T1000 (cell line): ENCODE measurements at places on chromosomes 7 and 10.

DNA sequence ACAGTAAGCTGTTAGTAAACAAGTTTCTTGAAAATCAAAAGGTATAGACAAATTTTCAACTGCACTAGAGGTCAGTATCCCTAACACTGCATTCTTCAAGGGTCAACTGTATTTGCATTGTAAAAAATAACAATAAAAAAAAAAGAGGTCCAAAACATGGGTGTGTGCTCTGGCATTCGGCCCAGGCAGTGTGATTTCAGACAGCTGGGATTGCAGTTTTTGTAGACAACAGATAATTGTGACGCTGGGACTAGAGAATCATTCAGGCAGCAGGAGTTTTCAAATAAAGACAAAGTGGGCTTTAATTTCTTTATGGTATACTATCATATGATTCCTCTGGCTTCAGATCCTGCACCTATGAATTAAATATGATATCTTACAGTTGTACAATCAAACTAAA is 543.2 kb upstream of the SEMA3D start:
- DNase-seq = no peak

DNA sequence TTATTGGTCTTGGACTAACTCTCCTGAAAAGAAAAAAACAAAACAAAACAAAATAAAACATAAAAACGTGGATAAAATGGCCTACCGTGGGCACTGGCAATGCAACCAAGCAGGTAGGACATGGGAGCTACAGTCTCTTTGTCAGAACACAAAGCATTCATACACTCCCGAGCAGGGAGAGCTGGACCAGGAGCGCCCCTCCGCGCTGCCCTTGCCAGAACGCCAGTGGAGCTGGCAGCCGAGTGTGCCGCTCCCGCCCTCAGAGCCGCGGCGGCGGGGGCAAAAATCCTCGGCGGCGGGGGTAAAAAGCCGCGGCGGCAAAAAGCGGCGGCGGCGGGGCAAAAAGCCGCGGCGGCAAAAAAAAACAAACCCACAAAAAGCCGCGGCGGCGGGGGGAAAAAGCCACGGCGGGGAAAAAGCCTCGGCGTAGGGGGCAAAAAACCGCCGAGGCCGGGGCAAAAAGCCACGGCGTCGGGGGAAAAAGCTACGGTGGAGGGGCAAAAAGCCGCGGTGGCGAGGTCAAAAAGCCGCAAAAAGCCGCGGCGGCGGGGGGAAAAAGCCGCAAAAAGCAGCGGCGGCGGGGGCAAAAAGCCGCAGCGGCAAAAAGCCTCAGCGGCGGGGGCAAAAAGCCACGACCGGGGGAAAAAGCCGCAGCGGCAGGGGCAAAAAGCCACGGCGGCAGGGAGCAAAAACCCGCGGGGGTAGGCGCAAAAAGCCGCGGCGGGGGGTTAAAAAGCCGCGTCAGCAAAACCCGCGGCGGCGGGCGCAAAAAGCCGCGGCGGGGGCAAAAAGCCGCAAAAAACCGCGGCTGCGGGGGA is 418.1 kb downstream of the ZNF716 start:
- DNase-seq = no peak

GRCh38 chr10:35471435-35471834 is 133.7 kb upstream of the GJD4 start:
- DNase-seq = no peak

- no peak for DNase-seq
These were observed 13.2 kb downstream of the TRIM8 start for GRCh38 chr10:102657451-102657850.

DNA sequence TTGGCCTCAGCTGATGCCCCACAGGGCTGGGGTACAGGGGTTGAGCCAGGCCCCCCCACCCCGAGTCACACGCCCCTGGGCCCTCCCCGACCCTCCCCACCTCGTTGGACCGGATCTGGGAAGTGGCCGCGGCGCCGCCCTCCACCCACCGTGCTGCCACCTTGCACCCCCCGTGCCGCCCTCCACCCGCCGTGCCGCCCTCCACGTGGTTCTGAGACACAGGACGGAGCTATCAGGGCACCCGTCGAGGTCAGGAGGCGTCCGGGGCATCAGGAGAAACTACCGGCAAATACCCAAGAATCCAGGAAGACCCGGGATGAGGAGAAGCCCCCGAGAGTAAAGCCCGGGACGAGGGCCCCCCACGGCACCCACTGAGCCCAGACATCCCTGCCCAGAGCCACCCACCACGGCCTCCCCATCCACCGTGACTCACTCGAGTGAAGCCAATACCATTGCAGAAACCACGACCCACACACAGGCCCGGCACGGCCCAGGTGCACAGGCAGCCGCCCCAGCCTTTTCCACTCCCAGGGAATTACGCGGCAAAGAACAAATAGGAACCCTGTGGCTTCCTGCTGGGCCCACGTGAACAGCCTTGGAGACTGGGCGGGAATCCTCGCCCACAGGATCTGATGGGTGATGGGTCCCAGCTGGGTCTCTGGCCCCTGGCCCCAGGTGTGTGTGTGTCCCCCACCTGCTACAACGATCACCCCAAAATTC is 34.0 kb downstream of the ADAP1 start:
- DNase-seq = no peak

- no peak for DNase-seq
These were observed 91.5 kb upstream of the PDE1C start for GRCh38 chr7:32161708-32162107.

DNA sequence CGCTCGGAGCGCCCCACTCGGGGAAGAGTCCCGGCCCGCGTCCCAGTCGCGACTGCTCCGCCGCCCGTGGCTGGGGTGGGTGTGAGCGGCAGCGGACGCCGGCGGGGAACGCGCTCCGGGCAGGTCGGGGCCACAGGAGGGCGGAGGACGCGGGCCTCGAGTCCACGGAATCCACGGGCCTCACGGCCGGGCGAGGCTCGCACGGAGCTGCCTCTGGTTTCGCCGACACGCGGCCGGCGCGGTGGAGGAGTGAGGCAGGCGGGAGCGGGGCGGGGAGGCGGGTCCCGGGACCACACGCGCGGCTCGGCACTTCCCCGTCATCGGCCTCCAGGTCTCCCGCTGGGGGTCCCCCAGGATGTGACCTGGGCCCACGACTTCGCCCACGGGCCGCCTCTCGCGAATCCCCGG is 533 bp upstream of the NKX6-2 start:
- no peak for DNase-seq

GRCh38 chr7:38215735-38216670 is 38.0 kb downstream of the STARD3NL start:
- DNase-seq = peak; percentile 44

DNA sequence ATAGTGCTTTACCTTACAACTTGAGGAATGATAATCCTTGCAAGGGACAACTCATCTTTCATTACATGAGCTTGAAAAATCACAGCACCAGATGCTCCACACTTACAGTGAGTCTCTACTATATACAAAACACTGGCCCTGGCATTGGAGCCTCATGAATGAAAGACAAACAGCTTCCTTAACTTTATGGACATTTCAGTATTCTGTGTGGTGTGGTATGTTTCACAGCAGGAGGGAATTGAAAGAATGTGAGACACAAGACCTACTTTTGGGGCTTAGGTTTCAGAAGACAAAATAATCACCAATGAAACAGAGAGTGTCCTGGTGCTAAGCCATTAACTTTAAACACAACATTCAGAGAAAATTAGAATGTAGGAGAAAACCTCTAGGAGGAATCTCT is 1249.6 kb downstream of the XPNPEP1 start:
- no peak for DNase-seq

- no peak for DNase-seq
These were observed 653.2 kb downstream of the PARD3 start for GRCh38 chr10:34161777-34162370.

DNA sequence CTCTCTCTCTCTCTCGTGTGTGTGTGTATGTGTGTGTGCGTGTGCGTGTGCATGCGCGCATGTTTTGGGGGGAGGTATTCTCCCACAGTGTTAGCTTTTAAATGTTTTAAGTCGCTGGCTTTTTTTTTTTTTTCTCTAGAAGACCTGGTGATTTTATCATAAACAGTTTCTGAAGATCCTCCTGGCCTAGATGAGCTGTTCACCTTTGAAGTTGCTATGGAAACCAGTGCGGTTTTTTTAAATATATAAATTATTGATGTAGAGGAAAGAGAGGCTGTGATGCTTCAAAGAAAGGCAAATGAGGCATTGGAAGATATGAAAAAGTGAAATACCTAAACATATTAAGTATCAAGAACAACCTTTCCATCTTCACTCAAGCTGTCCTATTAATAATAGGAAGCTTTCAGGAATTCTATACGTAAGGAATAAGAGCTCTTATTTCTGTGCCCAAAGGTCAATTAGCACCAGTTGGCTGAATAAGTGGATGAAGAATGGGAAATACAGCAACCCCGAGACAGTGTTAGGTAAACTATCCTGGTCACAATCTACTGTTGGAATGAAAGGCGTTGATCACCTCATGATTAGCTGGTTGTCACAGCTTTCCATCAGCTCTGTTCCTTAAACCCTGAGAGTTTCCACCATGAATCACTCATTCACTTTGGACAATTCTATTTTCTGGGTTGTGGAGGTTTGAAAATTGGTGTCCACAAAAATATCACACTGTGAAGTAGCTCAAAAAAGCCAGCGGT is 66.5 kb upstream of the SLC35G1 start:
- no peak for DNase-seq

GRCh38 chr7:21639206-21639868 is 96.5 kb downstream of the DNAH11 start:
- no peak for DNase-seq

- DNase-seq = no peak
These were observed 338.8 kb upstream of the SHH start for GRCh38 chr7:156151078-156151477.

GRCh38 chr10:128130051-128130450 is 3.8 kb upstream of the MKI67 start:
- DNase-seq = no peak

DNA sequence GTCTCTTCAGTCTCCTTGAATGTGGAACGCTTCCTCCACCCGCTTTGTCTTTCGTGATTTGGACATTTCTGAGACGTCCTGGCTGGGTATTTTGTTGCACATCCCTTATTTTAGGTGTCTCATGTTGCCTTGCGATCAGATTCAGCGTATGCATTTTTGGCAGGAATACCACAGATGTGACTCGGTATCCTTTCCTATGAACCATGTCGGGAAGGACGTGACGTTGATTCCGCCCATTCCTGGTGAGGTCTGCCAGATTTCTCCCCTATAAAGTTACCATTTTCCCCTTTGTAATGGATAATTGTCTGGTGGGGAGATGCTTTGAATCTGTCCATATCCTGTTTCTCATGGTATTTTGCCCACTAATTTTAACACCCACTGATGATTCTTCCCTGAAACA is 49.6 kb downstream of the RBM17 start:
- DNase-seq = no peak

DNA sequence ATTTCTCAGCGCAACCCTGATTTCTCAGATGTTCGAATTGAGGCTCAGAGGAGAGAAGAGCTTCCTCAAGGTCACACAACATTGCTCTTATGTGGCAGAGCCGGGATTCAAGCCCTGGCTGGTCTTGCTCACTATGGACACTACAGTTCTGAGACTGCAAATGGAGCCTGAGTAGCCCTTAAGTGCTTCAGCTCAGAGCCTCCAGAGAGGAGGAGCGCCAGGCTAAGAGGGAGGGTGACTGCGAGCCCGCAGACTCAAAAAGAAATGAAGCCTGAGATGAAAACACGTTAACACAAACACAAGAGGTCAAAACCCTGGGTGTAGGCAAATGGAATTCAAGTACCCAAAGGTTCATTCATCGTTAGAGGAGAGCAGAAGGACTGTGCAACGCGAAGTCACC is 13.9 kb downstream of the ARHGAP22 start:
- DNase-seq = no peak

DNA sequence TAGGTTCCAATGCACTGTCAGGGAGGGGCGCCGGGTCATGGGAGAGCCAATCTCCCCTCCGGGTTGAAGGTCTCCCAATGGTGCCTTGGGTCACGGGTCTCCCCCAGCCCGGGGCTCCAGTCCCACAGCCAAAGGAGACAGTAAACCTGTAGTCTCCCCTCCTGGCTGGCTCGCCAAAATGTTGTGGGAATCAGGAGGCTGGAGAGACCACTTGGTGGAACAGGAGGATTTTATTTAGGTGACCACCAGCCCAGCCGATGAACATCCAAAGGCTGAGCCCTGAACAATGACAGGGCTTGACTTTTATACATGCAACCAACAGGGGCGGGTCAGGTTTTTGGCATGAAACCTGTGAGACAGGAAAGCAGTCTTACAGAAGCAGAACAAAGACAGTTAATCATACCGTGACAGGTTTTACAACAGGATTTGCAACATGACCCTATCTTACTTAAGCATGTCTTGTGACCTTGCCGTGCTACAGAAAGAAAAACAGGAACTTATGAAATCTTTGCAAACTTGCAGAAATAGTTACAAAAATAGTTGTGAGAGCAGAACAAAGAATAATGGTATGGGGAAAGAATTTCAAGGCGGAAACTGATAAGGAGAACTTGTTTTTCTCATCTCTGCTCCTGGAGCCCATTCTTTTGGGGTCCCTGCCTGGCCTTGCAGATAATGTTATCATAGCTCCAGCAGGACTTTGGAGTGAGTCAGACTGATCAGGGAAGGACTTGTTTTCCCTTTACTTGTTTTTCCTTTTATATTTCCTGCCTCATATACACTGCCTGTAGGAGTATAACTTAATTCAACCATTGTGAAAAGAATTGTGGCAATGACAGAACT is 7.1 kb downstream of the ERV3-1 start:
- no peak for DNase-seq

DNA sequence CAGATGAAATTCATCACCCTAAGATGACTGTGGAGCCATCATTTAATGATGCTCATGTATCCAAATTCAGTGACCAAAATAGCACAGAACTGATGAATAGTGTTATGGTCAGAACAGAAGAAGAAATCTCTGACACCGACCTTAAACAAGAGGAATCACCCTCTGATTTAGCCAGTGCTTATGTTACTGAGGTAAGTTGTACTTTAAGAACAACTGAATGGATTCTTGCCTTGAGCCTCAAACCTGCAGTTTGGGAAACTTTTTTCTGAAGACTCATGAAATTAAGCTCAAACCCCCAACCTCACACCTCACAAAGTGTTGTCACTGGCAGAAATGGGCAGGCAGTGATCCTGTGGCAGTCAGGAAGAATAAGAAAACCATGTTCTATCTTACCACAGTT is 25.6 kb downstream of the TMEM243 start:
- no peak for DNase-seq

GRCh38 chr7:55181762-55182161 is 162.9 kb downstream of the EGFR start:
- DNase-seq = no peak

DNA sequence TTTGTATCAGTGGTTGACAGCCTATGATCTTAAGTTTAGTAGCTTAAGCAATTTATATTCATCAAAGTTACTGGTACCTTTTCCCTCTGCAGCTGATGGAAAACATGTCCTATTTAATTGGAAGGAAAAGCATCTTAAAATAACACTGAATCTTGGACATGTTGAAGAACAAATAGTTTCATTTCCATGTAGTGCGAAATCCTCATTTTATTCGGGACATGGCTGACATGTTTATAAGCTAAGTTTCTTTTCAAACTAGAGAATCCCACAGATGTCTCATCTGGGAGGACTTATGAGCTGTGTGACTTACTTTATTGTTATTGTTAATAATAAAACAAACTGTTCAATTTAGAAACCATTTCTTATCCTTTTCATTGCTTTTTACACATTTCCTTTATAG is 461.0 kb downstream of the SUGCT start:
- DNase-seq = no peak

GRCh38 chr10:20271490-20271889 is 455.3 kb downstream of the PLXDC2 start:
- no peak for DNase-seq
